ENCODE measurements at places on chromosomes 16 and 17. TPM values are rescaled to one million over a fixed set of nuclear protein-coding genes. Genes with fewer than 3 reads are reported as not detected.

Gene MT4
- not detected for total RNA-seq

Gene CACNG4
- total RNA-seq = 0.07 TPM

Gene KRT12
- total RNA-seq = not detected

Gene RNF112
- total RNA-seq = 0.34 TPM

Gene APOBR
- 0.07 TPM for total RNA-seq

Gene CTRB1
- not detected for total RNA-seq
